NCI-H1105 (cell line): ENCODE measurements at places on chromosomes 5 and 9.
A peak's percentile ranks its signal among the peaks of the same experiment; 100 is the strongest.

DNA sequence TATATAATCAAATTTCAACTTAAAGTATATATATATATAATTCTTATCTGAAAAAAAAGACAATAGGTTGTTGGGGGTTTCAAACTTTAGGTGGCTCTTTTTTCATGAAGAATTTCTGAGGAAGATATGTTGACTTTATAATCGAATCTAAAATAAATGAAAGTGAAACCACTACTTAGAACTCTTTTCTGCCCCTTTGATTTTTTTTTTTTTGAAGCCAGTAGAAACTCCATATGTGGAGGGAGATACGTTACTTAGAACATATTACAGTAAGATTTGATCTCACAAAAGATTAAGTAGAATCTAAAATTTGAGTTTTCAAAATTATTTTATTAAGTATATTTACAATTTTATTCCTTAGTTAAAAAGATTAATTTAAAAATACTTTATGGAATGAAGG lies 96.9 kb downstream of the ATG10 start:
- no peak for DNase-seq

DNA sequence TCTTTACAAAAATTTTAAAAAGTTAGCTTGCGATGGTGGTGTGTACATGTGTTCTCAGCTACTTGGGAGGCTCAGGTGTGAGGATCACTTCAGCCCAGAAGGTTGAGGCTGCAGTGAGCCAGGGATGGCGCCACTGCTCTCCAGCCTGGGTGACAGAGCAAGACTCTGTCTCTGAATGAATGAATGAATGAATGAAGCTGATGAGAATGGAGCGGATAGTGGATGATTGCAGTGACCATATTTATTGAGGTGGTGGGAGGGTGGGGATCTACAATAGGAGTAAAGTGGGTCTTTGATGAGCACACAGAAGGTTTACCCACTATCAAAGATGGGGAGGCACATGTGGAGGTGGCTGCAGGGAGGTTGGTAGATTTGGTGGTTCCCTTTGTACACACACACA lies 120.2 kb downstream of the AOPEP start:
- DNase-seq: no peak

DNA sequence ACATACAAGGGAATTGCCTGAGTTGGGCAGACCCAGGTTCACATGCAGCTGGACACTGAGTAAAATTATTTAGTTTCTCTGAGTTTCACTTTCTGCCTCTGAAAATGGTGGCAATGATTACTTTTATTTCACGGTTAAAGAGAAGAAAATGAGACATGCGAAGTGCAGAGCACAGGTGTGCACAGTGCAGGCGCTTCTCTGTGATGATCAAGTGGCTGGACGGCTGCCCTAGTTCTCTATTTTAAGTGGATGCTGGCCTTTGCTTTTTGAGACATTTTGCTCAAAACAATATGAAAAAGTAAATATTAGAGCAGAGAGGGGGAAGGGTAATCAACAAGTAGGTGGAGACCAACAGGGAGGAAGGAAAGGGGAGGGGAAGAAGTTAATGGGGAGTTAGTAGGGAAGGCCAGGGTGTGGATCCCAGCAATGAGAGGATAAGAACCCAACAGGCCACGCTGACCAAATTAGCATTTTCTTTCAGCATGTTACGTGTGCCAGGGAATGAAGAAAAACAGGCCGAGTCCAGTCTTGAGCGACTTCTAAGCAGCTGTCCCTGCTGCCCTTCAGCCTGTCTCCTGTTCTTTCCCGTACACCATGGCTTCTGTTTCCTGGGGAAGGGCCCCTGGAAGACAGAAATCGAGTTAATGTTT lies 16.1 kb downstream of the SNX18 start:
- DNase-seq: no peak

DNA sequence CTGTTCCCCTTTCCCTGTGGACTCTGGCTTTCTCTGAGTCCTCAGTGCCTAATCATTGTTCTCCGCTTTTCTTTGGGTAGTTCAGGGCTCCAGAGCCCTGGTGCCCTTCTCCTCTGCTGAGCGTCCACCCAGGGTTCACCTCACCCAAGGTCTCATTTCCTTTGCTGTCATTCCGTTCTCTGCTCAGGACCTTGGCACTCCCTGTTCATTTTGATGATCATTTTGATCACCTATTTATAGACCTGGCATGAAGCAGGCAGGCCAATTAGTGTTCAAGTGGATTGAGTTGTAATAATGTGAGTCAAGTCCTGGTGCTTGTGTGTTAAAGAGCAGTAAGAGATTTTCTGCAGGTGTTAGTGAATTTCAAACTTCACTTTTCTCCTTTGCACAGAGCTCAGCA lies 3.6 kb downstream of the TRIO start:
- peak; percentile 68 for DNase-seq

GRCh38 chr5:109656829-109657228 lies 32.9 kb upstream of the MAN2A1 start:
- no peak for DNase-seq

DNA sequence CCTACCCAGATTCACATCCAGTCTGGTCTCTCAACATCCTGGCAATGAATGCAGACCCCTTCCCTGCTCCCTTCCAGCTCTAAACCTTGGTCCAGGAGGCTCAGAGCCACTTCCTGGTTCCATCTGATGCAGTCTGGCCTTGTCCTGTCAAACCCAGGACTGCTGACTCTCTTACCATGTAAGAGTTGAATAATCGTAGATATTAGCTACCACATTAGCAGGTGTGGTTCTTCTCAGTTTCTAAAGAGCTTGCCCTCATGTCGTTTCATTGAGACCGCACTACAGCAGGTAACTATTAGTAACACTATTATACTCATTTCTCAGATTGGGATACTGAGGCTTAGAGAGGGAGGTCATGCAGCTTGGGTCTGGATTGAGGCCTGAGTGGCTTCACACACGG lies 133.3 kb downstream of the BOD1 start:
- DNase-seq: no peak

DNA sequence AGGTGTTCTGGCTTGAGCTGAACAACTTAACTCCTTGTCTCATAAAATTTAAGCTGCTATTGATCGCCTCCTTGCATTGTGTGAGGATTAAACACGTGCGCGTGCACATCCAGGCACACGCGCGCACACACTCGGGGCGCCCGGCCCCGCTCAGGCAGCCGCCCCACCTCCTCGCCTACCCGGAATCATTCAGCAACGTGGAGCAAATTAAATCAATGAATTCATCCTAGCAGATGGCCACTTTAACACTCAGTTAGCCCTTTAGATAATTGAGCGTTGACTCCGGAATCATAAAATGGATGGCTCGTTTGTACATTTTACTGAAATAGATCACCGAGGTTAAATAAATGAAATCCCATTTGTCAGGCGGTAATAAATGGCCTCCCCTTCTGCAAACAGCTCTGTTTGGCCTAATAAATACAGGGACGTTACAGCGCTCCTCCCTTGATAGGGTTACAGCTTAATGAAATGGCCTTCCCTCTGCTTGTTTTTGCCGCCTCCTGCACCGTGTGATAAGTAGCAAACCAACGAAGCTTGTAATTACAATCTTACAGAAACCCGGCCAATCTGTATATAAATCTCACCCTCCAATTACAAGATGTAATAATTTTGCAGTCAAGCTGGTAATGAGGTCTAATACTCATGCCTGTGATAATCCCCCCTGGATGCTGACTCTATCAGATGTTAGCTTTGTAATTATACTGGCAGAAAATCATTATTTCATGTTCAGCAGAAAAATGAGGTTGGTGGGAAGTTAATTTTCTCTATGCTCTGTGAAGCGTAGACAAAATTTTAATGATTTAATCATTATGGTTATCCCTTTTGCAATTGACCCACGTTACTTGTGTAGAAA lies 229.7 kb upstream of the IRX4 start:
- DNase-seq: peak; percentile 80

DNA sequence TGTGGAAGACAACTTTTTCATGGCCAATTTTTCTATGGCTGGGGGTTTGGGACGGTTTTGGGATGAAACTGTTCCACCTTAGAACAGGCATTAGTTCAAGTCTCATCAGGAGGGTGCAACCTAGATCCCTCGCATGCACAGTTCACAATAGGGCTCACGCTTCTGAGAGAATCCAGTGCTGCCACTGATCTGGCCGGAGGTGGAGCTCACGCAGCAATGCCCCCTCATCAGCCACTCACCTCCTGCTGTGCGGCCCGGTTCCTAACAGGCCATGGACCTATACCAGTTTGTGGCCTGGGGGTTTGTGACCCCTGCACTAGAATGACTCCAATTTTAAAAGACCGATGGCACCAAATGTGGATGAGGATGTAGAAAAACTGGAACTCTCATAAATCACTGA lies 127.2 kb upstream of the IER5L start:
- no peak for DNase-seq

GRCh38 chr9:13410566-13411031 lies 131.1 kb upstream of the MPDZ start:
- DNase-seq: peak; percentile 25

GRCh38 chr5:122815218-122815767 lies 30.1 kb upstream of the SNX24 start:
- no peak for DNase-seq

DNA sequence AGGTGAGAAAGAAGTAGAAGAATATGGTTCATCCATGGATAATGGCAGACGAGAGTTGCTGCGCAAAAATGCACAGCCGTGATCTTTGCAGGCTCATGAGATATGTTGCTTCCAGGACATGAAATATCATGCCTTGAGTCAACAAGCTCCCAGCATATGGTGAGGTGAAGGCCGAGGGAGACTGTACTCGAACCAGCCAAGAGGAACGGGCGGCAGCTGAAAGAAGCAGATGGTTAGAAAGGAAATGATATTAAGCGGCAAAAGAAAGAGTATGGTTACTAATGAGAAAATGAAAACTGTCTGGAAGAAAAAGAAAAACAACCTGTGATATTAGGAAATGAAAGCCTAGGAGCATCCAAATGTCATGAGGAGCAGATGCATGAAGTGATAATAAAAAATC lies 344.7 kb upstream of the DAP start:
- no peak for DNase-seq

DNA sequence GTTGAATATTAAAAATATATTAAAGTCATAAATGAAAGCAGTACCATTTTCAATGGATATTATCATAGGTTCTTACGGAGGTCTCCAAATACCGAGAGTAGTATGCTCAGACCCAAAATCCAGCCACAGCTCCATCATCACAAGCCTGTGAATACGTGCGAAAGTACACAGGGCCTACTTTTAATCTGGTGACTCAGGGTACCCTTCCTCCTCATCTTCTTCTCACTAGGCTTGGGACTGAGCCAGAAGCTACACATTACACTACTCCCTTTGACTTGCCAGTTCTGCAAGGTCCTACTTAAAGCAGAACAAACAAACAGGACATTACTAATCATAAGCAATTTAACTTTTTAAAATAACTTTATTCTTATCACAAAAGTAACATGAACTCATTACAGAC lies 7.6 kb upstream of the RIC1 start:
- no peak for DNase-seq

DNA sequence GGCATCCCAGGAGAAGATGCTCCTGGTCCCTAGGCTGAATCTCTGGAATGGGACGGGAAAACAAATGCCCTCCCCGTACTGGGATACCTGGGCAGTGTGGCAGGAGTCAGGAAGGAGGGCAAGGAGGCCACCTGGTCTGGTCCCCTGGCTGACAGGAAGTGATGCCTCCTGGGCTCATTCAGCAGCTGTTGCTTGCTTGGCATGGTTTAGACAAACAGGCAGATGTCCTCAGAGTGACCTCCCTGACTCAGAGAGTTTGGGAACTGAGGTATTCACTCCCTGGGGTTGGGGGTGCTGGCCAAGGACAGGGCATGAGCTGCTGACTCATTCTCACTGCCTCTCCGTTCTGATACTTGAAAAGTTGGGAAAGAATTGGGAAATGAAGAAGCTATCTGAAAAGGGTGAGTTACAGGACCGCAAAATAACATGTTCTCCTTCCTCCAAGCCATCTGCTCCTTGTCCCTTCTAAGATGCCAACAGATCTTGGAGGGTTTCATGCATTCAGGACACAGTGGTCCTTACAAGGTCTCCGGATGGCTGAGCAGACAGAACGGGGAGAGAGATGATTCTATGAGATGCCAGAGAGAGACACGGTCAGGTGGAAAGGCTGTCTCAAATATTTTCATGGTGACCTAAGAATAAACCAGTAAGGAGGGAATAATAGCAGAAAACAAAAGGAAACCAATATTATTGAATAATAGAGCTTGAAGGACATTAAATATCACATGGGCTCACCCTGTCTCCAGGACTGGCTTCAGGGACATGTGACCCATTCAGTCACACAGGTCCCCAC lies 534.5 kb downstream of the BNC2 start:
- no peak for DNase-seq

- DNase-seq: no peak
Measured at GRCh38 chr5:74288038-74288437, 352.5 kb downstream of the ENC1 start.

- no peak for DNase-seq
Measured at GRCh38 chr5:150516011-150516410, 8.1 kb downstream of the NDST1 start.

- no peak for DNase-seq
Measured at GRCh38 chr5:16763211-16763610, 146.4 kb upstream of the RETREG1 start.

- no peak for DNase-seq
Measured at GRCh38 chr5:175599210-175599609, 58.7 kb upstream of the HRH2 start.

GRCh38 chr5:35059251-35059650 lies 11.5 kb upstream of the AGXT2 start:
- no peak for DNase-seq

GRCh38 chr5:14175381-14175780 lies 32.2 kb downstream of the TRIO start:
- no peak for DNase-seq

DNA sequence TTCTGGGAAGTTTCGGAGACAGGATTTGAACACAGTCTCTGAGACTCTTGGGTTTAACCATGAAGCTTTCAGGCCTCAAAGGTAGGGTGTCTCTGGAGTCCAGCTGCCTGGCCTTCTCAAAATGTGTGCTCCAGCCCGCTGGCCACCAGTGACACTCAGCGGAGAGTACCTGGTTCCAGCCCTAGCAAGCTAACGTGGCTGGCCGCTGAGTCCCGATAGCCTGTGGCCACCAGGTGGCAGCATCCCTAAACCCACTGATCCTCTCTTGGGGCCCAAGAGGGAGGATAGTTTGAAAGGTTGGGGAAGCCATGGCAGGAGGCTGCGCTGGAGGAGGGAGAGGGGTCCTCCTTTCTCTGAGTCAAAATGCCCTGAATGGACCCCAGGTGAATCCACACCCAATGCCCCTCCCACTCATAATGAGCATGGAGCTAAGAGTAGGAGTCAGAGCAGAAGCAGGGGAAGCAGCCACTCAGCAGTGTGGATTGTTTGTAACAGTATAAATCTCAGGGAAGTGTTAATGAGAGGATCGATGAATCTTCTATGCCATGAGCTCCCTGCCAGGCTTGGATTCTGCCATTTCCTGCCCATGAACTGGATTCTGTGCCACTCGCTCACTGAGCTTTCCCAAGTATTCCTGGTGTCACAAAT lies 5.4 kb upstream of the TIFAB start:
- peak; percentile 33 for DNase-seq

GRCh38 chr5:150410524-150411244 lies 2.0 kb downstream of the CD74 start:
- DNase-seq: peak; percentile 26

DNA sequence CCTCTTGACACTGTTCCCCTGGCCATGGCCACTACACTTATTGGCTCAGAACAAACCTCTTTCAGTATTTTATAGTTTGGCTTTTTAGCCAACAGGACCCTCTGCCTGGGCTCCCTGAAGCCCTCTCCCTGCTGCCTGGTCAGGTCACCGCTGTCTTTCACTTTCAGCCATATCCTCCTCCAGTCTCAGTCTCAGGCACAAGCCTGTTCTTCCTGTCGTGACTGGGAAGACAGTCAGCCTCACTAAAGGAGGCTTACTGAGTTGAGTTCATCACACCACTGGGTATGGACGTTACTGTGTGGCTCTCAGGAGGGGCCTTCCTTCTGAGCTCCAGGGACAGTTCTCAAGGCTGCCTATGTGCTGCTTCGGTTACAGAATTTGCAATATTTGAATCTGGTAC lies 2.0 kb downstream of the QSOX2 start:
- no peak for DNase-seq
